NT2/D1 (cell line): ENCODE measurements at places on chromosomes 11 and 22.

DNA sequence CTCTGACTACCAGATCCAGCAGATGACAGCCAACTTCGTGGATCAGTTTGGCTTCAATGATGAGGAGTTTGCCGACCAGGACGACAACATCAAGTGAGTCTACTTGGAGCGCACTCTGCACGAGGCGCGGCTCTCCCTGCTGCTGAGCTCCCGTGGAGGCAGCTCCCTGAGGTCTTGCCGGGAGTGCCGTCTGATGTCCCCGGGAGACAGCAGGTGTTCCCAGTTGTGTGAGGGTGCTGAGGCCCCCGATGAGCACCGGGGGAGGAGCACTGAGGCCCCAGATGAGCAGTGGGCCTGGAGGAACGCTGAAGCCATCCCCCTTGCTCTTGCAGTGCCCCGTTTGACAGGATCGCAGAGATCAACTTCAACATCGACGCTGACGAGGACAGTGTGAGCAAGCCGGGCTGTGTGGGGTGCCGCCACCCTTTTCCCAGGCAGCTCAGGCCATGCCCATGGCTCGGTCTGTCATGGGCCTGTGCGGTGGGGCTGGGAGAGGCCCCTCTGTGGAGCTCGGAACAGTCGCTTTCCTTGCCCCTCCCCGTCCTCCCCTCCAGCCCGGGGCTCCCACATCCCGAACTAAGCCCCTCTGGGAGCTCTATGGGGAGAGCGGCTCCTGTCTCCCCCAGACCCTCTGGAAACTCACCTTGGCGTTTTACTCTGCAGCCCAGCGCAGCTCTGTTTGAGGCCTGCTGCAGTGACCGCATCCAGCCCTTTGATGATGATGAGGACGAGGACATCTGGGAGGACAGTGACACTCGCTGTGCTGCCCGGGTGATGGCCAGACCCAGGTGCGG, 37.1 kb downstream of the SBF1 start:
- DNase-seq: no peak

- DNase-seq: peak; percentile 40
Observed at GRCh38 chr11:34044664-34045485, 6.7 kb upstream of the CAPRIN1 start.

DNA sequence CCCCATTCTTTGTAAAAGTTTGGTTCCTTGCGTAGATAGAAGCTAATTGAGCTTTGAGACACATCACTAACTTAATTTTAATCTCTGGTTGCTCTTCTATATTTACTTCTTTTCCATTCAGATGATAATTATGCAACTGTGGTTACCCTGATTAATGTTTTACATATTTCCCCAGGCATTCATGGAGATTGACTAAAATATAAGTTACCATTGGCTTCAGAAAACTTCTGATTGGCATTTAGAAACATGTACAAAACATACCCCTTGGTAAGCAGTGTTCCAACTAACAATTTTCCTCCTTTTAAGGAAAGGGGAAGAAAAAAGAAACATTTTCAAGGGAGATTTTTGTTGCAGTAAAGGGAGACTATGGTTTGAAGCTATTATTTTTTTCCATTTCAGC, 43.9 kb downstream of the FAT3 start:
- DNase-seq: no peak

GRCh38 chr22:43395086-43395695, 16.6 kb upstream of the MPPED1 start:
- no peak for DNase-seq

- no peak for DNase-seq
Observed at GRCh38 chr11:19087658-19088057, 27.1 kb upstream of the MRGPRX2 start.
